ENCODE measurements at places on chromosomes 4 and X.

GRCh38 chrX:17291171-17291900 lies 83.7 kb upstream of the NHS start:
- DNase-seq: no peak

- DNase-seq: no peak
Measured at GRCh38 chr4:152635851-152636250, 43.9 kb downstream of the TMEM154 start.

DNA sequence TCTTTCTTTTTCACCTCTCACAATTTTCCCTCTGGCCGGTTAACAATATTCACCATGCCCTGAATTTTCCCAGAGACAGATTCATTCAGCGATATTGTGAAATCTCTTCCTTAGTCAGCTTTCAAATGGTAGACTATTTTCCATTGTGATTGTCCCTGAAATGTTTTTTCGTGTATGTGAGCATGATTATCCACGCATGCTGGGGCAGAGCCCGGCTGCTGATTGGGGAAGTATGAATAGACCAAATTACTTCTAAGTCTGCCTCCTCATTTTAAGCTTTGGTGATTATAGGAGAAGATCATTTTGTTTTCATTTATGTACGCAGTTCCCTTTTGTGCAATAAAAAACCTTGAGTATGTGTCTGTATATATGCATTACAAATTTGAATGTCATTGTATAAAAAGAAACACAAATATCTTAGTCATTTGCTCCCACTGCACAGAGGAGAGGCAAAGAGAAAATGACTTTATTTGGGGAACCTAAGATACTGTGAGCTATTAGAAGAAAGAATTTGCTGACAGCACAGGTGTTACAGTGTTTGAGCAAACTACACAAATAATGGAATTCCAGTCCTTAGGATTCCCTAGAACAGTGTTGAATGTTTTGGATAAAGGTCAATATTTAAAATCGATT lies 11.3 kb downstream of the DTHD1 start:
- DNase-seq: no peak

DNA sequence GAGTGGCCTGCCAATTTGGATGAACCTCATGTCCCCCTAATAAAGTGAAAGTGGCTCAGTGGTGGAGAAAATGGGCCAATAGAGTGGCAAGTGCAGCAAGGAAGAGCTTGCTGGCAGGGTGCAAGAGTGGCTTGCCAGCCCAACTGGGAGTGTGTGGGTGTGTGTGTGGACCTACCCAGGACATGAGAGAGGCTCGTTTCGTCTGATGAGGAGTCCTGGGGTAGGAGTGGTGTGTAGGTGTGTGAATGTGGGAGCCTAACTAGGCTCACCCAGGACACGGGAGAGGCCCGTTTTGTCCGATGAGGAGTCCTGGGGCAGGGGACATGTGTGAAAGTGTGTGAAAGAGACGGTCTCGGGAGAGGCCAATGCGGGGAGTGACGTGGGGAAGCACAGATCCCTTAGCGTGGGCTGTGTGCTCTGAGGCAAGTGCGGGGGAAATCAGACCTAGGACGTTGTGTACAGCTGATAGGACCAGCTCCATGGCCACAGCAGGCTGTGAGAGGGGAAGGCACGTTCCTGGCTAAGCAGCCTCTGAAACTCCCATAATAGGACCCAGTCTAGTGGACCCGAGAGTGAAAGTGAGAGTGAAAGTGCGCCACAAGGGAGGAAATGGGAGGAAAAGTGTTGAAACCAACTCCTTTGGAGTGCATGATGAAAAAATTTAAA lies 5.3 kb downstream of the GAGE10 start:
- DNase-seq: no peak

DNA sequence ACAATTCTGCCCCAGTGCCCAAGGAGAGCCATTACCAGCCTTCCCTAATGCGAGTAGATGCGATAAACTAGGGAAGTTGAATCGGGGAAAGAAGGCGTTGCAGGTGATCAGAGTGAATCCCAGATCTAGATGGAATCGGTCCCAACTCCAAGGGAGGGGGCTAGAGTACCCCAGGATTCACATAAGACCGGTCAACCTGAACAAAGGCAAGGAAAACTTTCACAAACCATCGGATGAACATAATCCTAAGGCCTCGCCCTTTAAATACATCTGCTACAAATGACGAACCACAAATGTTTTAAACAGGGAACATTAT lies 11.2 kb upstream of the ZCCHC13 start:
- DNase-seq: no peak

GRCh38 chr4:162457071-162457865 lies 293.5 kb upstream of the FSTL5 start:
- no peak for DNase-seq

DNA sequence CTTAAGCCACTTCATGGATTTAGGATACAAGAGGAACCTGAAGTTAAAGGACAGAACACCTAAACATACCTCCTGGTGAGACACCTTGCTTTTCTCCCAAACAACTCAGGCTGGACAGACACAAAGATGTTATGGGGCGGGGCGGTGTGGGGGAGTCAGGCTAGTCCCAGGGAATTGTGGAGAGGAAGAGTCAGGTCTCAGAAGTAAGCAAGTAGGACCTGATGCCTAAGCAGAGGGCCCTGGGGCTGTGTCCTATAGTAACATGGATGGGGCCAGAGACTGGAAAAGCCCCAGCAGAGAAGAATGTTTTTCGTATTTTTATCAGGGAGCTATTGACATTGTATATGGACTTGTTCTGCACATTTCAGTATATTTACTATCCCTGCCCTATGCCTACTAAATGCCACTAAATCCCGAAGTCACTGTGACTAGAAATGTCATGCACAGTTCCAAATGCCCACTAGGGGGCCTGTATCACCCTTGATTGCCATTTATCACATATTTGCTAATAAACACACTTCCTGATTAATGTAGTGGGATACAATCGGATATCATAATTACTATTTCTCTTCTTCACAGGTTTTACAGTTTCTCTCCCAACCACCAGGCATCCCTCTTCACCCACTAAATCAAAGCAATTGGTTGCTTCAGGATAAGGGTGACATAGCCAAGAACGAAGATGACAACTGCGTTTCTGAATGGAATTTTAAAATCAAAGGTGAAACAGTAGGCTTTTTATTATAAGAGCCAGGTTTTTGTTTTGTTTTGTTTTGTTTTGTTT lies 23.8 kb upstream of the ARHGAP10 start:
- DNase-seq: no peak

DNA sequence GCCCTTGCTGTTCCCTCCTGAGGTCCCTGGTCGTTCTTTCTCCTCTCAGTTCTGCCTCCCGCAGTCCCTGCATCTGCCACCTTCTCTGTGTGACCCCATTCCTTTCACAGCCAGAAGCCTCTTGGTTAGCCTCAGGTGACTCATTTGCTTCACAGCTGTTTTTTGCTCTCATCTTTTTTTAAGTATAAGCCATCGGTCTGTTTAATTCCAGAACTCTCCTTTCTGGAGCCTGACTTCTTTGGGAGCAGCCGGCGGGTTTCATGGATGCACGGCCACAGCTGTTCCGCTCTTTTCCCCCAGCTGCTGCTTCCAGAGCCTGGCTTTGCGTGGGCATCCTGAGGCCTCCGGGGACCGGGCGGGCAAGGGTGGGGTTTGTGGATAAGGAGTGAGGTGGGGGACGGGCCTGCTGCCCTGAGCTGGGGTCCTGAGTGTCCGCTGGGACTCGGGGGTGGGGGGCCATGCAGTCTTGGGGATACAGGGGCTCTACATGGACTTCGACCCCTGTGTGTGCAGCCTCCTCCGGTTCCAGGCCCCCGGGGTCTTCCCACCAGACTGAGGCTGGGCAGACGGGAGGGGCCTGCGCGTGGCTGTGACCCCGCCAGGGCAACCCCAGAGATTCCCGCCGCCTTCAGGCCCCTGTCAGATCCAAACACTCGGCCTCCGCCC lies 46.7 kb downstream of the PCGF3 start:
- no peak for DNase-seq

- DNase-seq: no peak
Measured at GRCh38 chr4:2924286-2924685, 38.9 kb downstream of the NOP14 start.

- DNase-seq: no peak
Measured at GRCh38 chr4:156800463-156800862, 171.1 kb downstream of the PDGFC start.

- no peak for DNase-seq
Measured at GRCh38 chrX:154799556-154800348, 5.5 kb downstream of the MPP1 start.

GRCh38 chr4:66946761-66947160 lies 598.5 kb downstream of the CENPC start:
- no peak for DNase-seq

DNA sequence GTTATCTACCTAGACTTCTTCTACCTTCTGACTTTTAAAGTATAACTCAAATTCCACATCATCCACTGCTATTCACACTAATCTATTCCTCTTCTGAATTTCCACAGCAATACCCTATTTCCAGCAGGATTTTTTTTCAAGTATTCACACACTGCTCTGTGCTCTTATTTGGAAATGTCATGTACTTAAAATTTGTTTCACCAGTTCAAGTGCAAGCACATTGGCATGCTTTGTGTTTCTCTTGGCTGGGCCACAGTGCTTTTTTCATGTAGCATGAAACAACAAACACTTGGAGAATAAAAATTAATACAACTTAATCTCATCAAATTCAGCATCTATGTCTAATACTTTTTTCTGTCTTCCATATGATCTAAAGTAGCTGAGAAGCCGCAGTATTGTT lies 161.8 kb upstream of the PCDH18 start:
- no peak for DNase-seq

DNA sequence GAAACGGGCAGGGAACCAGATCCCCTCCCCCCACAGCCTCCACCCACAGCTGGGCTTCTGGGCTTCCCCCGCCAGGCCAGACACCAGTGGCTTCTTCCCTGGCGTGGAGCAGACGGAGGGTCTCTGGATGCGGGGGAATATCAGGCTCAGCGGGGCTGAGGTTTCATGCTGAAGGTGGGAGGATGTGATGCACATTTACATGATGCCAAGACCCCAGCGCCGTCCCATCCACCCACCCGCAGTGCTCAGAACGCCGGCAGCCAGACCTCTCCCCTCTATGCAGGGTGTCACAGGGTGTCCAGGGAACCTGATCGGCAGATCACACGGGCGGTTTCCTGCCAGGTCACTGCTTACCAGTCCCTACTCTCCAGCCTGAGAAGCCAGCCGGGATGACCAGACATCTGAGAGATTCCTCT lies 12.8 kb upstream of the TNIP2 start:
- no peak for DNase-seq

DNA sequence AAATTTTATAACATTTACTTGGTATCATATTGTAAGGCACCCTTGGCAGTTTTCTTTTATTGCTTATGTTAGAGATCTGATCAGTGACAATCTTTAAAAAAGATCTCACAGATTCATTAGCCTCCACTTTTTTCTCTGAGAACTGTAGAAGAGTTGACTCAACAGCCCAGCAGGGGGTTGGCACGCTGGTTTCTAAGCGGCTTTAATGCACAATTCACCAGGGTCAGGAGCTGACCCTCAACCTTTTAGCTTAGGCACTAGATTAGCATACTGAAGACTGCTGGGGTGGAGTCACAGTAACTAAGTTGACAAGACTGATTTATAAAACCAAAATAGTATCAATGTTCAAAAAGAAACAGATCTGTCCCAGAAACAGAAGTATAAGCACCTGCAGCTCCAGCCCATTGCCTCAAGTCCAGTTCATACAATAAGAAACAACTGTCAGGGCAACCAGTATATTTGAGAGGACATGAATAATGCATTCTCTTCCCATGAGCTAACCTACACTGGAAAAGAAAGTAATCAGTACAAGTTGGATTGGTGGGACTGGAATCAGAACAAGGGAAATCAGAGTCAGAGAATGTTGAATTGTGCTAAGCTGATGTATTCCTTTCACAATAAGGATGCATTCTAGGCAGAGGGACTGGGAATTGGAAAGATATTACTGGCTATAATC lies 77.6 kb downstream of the PDE5A start:
- DNase-seq: no peak

GRCh38 chr4:78939667-78940008 lies 400 bp upstream of the PAQR3 start:
- no peak for DNase-seq

DNA sequence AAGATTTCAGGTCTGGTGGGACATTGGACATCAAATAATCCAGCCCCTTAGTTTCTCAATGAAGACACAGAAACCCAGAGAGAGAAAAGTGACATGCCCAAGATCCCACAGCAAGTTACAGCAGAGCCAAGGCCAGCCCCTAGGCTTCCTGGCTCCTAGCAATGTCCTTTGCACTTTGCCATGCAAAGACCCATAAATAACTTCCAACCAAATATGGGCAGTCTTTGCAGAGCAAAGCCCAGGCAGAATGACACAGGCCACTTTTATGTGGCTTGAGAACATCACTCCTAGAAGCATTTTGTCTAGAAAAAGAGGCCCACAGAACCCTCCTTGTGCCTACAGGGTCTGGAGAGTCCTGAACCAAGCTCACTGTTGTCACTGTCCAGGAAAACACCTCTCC lies 78.1 kb upstream of the ATP6AP2 start:
- DNase-seq: no peak

GRCh38 chr4:147732518-147733235 lies 789 bp downstream of the ARHGAP10 start:
- DNase-seq: no peak

DNA sequence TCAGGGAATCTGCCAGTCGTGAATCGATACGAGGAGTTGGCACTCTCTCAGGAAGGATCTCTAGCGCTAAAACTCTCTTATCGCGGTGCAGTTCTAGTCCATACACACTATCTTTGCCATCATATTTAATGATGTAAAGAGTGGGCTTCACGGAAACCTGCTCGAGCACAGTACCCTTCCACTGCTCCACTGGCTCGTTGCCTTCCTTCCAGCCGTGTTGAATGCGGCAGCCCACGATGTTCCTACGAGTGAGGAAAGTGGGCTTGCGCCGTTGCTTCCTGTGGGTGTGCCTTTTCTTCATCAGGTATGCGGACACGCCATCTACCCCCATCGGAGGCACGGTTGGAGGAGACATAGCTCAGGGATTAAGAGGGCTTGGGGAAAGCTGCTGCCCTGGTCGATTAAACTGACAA lies 661 bp downstream of the SPIN4 start:
- DNase-seq: no peak

DNA sequence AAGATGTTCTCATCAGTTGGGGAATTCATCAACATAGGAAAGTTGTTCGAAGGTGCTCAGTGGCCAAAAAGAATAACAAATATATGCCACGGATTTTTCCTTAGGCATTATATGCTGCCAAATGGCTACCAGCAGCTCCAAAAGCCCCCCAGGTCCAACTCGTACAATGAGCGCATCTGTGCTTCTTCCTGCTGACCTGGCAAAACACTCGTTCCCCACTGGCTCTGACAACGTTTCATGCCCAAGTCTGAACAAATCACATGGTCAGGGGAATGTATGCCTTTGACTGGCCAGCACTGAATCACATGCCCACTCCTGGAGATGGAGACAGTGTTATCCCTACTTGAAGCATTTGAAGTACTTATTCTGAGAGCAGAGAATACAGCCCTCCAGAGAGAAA lies 59.9 kb upstream of the SPP1 start:
- DNase-seq: no peak

- DNase-seq: no peak
Measured at GRCh38 chr4:15988222-15988621, 25.2 kb upstream of the FGFBP2 start.

- no peak for DNase-seq
Measured at GRCh38 chrX:73577361-73577760, 14.4 kb downstream of the CHIC1 start.
